ENCODE measurements at places on chromosomes 1 and 21. TPM values are rescaled to one million over a fixed set of nuclear protein-coding genes. Genes with fewer than 3 reads are reported as not detected.

DNA sequence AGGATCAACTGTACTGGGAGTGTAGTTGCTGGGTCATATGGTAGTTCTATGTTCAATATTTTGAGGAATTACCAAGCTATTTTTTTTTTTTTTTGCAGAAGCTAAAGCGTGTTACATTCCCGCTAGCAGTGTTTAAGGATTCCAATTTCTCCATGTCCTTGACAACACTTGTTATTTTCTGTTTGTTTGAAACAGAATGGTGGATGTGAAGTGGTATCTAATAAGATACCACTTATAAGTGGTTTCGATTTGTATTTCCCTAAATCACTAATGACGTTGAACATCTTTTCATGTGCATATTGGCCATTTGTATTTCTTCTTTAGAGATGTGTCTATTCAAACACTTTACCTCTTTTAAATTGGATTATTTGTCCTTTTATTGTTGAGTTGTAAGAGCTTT is 112.2 kb downstream of the DISP1 start:
- no peak for DNase-seq

GRCh38 chr1:52842643-52843310 is at the start of gene ZYG11A:
TSS of gene ZYG11A (plus strand) at chr1:52842760. CDS start at chr1:52842884, 124 bp downstream.
- DNase-seq: peak; percentile 59

- DNase-seq: peak; percentile 89
Observed at GRCh38 chr1:27284425-27285273, 37.3 kb upstream of the TMEM222 start.

DNA sequence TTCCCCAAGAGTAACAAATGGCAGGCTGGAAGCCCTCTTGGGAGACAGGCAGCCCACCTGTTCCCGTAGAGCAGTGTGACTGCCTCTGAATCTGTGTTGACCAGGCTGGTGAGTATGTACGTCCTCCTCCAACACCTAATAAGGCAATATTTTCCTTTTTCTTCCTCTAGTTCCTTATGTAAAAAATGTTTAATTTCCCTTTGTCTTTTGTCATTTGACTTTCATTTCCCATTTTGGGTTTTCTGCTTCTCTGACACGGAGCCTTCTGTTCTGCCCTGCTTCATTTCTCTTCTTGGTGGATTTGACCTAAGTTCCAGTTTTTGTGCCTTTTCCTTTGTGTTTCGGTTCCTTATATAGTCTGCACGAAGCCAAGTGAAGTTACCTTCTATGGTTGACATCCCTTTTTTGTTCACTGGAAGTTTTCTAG is 65.8 kb upstream of the ATF3 start:
- no peak for DNase-seq

- DNase-seq: no peak
Observed at GRCh38 chr1:54701996-54702395, 13.7 kb upstream of the TTC4 start.

GRCh38 chr1:185317886-185318310 is 855 bp upstream of the IVNS1ABP start:
- no peak for DNase-seq

GRCh38 chr21:15441060-15441493 is 288.7 kb upstream of the USP25 start:
- DNase-seq: peak; percentile 47

GRCh38 chr1:203428981-203429599 is 46.5 kb upstream of the PRELP start:
- DNase-seq: no peak

GRCh38 chr21:32779983-32780382 is 8.4 kb upstream of the PAXBP1 start:
- DNase-seq: no peak

DNA sequence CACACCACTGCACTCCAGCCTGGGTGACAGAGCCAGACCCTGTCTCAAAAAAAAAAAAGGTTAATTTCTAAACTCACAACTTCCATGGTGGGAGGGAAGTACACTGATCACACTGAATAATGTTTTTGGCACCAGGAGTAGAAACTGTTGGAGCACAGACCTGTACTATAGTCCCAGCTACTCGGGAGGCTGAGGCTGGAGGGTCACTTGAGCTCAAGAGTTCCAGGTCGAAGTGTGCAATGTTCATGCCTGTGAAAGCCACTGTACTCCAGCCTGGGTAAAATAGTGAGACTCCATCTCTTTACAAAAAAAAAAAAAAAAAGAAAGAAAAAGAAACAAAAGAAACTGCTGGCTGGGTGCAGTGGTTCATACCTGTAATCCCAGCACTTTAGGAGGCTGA is 35.3 kb downstream of the TMEM50B start:
- no peak for DNase-seq

- DNase-seq: no peak
Observed at GRCh38 chr1:98181036-98181764, 260.4 kb upstream of the DPYD start.

BOLA1 gene
- 10.1 TPM for total RNA-seq
